ENCODE measurements at places on chromosomes 3 and 15. TPM values are rescaled to one million over a fixed set of nuclear protein-coding genes. Genes with fewer than 3 reads are reported as not detected.

Gene GHRL
- total RNA-seq, result not detected

DNA sequence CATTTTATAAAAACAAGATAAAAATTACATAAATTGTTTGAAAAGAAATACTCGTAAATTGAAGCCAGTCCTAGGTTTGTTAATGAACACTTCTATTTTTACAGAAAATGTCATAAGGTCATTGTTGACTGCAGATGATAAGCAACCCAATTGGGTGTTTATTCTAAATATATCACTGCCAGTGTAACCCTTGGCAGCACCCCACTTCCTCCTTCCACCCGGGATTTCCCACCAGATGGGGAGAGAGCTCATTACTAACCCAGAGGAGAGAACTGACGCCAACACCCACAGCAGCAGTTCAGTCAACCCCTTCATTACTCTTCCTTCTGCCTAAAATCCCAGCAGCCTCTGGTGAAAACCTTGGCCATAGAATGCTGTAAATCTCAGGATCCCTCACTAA is 307.6 kb downstream of the GAP43 start:
- no peak overlapping the region for H3K4me3 ChIP-seq
- DNase-seq, result no peak
- no peaks in the 10 kb centered on the region for H3K27me3 ChIP-seq

GRCh38 chr3:42459151-42459550 is 43.3 kb upstream of the VIPR1 start:
- no peaks in the 10 kb centered on the region for H3K4me1 ChIP-seq
- H3K27ac ChIP-seq, result no peak overlapping the region
- no peaks in the 10 kb centered on the region for H3K27me3 ChIP-seq
- no peak overlapping the region for H3K4me3 ChIP-seq
- no peak for DNase-seq

GRCh38 chr3:69784954-69785514 is 45.8 kb downstream of the MITF start:
- no peaks in the 10 kb centered on the region for H3K36me3 ChIP-seq
- peak overlapping the region; percentile 68 for H3K27ac ChIP-seq
- DNase-seq, result peak; percentile 65
- H3K4me1 ChIP-seq, result peaks cover 4% of the 10 kb centered on the region
- no peak overlapping the region for H3K4me3 ChIP-seq

Gene PLIN1
- total RNA-seq, result 0.26 TPM

DNA sequence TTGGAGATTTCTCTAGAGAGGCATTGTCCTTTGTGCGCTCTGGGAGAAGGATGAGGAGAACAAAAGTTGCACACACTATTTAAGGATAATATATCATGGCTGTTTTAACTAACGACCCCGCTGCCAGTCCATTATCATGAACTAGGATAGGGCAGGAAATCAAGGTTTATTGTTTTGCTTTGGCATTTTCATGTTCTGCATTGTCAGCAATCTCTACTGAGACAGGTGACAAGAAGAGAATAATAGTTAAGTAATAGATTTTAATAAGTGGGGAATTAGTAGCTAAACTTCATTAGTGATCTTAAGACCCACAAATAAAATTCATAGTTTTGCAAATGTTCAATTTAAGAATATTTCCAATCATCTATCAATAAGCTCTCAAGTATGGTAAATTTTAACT is 20.6 kb upstream of the GMNC start:
- no peaks in the 10 kb centered on the region for H3K4me1 ChIP-seq
- no peak for DNase-seq
- H3K27ac ChIP-seq, result no peak overlapping the region

Gene TERC
- 705 TPM for total RNA-seq

Gene C2CD4A
- not detected for total RNA-seq

GRCh38 chr3:50491023-50491422 is 12.4 kb downstream of the CACNA2D2 start:
- no peaks in the 10 kb centered on the region for H3K4me1 ChIP-seq
- H3K4me3 ChIP-seq, result no peak overlapping the region
- H3K36me3 ChIP-seq, result no peaks in the 10 kb centered on the region
- no peak overlapping the region for H3K27ac ChIP-seq

GRCh38 chr15:52227456-52227855 is 36.3 kb upstream of the GNB5 start:
- H3K4me3 ChIP-seq, result no peak overlapping the region
- peak; percentile 53 for DNase-seq
- H3K27ac ChIP-seq, result no peak overlapping the region
- H3K36me3 ChIP-seq, result no peaks in the 10 kb centered on the region

GRCh38 chr15:87569581-87569980 is 687.0 kb downstream of the NTRK3 start:
- no peaks in the 10 kb centered on the region for H3K4me1 ChIP-seq
- no peak overlapping the region for H3K4me3 ChIP-seq
- no peaks in the 10 kb centered on the region for H3K27me3 ChIP-seq
- H3K27ac ChIP-seq, result no peak overlapping the region
- DNase-seq, result no peak

GRCh38 chr15:32104061-32104995 is 74.0 kb downstream of the CHRNA7 start:
- H3K27me3 ChIP-seq, result no peaks in the 10 kb centered on the region
- no peaks in the 10 kb centered on the region for H3K4me1 ChIP-seq
- H3K27ac ChIP-seq, result no peak overlapping the region
- no peaks in the 10 kb centered on the region for H3K36me3 ChIP-seq

Gene KLHL6
- total RNA-seq, result 0.26 TPM

GRCh38 chr3:122273498-122273897 is 51.5 kb upstream of the CSTA start:
- no peaks in the 10 kb centered on the region for H3K27me3 ChIP-seq
- H3K4me1 ChIP-seq, result no peaks in the 10 kb centered on the region
- no peak overlapping the region for H3K27ac ChIP-seq
- no peaks in the 10 kb centered on the region for H3K36me3 ChIP-seq
- DNase-seq, result no peak

DNA sequence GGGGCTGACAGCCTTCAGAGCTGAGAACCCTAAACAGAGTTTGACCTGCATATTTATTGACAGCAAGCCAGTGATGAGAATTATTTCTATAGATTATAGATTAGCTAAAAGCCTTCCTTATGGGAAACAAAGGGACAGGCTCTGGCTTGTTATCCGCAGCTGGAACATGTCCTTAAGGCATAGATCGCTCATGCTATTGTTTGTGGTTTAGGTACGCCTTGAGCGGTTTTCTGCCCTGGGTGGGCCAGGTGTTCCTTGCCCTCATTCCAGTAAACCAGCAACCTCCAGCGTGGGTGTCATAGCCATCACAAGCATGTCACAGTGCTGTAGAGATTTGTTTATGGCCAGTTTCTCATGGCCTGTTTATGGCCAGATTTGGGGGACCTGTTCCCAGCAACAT is 10.2 kb upstream of the FAH start:
- H3K4me3 ChIP-seq, result no peak overlapping the region
- H3K36me3 ChIP-seq, result no peaks in the 10 kb centered on the region
- H3K27ac ChIP-seq, result no peak overlapping the region
- no peak for DNase-seq
- no peaks in the 10 kb centered on the region for H3K27me3 ChIP-seq

- H3K27me3 ChIP-seq, result no peaks in the 10 kb centered on the region
- H3K4me1 ChIP-seq, result no peaks in the 10 kb centered on the region
- no peak overlapping the region for H3K4me3 ChIP-seq
- H3K36me3 ChIP-seq, result no peaks in the 10 kb centered on the region
- DNase-seq, result no peak
- H3K27ac ChIP-seq, result no peak overlapping the region
Observed at GRCh38 chr3:68274286-68274685, 619.9 kb upstream of the SUCLG2 start.

DNA sequence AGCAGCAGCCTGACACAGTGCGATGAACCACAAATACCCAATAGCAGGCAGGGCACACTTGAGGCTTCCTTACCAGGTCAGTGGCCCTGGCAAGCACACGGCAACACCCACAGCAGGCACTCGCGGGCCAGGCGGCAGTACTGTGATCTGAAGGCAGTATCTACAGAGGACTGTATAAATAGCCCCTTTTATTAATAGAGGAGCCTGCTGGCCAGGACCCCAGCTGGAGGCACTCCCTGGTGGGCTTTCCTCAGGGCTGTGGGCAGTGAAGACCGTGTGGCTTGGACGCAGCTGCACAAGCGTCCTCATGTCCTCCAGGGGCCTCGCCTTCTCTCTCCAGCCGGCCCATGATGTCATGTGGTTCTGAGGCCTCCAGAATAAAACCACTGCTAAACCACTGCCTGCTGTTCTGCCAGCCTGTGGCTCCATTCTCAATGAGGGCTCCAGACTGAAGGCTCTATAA is 44.1 kb downstream of the LRIG1 start:
- no peak for DNase-seq
- no peak overlapping the region for H3K27ac ChIP-seq
- H3K27me3 ChIP-seq, result no peaks in the 10 kb centered on the region
- H3K4me3 ChIP-seq, result no peak overlapping the region
- H3K36me3 ChIP-seq, result no peaks in the 10 kb centered on the region

DNA sequence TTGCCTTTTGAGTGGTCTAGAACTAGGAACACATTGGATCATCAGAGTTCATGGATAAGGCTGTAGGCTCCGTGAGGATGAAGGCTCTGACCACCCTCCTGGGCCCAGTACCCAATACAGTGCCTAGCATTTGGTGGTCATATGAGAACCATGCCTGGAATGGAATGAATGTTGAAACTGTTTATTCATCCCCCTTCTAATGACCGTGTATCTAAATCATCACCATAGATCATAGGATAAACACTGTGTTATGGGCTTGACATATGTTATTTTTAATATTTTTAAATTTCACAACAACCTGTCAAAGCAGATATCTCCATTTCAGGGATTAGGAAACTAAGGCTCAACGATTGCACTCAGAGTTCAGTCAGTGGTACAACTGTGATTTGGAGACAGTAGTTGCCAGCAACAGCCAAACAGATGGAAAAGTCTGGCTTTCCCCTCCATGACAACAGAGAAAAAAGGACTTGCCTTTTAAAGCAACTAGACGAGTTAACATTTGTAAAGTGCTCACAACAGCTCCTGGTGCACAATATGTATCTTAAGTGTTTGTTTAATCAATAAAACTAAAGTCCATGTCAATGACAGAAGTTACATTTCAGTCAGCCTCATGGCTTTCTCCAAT is 89.6 kb downstream of the TMEM266 start:
- H3K27me3 ChIP-seq, result no peaks in the 10 kb centered on the region
- no peak overlapping the region for H3K4me3 ChIP-seq
- H3K36me3 ChIP-seq, result no peaks in the 10 kb centered on the region
- no peaks in the 10 kb centered on the region for H3K4me1 ChIP-seq

DNA sequence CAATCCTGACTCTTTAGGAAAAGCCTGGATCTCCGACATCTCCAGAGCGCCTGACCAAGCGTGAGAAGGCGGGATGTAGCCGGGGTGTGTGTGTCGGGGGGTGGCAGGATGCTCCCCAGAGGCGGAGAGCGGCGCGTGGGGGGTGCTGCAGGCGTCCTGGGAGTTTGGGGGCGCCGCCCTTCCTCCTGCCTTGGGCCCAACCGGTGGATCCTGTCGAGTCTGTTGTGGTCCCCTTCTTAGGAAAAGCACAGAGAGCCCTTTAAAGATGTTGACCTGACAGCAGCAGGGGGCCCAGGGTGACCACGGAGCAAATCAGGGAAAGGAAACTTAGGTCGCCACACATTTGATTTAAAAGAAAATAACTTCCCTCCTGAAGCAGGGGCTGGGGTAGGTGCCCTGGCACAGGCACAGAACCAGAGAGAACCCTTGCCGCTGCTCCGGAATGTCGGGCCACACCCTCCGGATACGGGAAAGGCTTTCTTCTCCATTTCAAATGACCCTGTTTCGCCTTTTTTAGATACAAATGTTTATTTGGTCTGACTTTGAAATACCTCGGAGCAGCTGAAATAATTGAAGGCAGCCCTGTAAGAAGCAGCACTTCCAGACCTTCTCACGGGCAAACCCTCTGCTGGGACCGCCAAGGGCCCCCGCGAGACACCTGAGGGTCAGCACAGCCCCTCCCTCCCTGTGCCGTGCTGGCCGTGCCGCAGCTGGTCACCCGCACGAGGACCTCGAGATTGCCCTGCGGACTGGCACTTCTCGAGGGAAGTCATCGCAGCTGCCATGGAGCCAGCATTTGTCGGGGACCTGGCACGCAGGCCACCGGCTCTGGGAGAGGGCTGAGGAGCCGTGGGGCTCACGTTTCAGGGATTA is 102.9 kb upstream of the KLF13 start:
- peak overlapping the region; percentile 40 for H3K27ac ChIP-seq
- no peaks in the 10 kb centered on the region for H3K27me3 ChIP-seq
- DNase-seq, result no peak
- no peak overlapping the region for H3K4me3 ChIP-seq
